ENCODE measurements at places on chromosomes 1 and 21. TPM values are rescaled to one million over a fixed set of nuclear protein-coding genes. Genes with fewer than 3 reads are reported as not detected.
A peak's percentile ranks its signal among the peaks of the same experiment; 100 is the strongest.

Gene OLFM3
- 22.6 TPM for polyA plus RNA-seq

Gene ARTN
- 1.8 TPM for polyA plus RNA-seq

Gene PLA2G4A
- polyA plus RNA-seq: 10.1 TPM

Gene OR10J1
- 0.06 TPM for polyA plus RNA-seq

Gene DIO1
- 9.8 TPM for polyA plus RNA-seq

Gene SPATC1L
- 18.8 TPM for polyA plus RNA-seq

Gene NEK2
- polyA plus RNA-seq: 19.7 TPM

Gene KCNC4
- 7.0 TPM for polyA plus RNA-seq

Gene YARS1
- 52.0 TPM for polyA plus RNA-seq

Gene KRTAP7-1
- polyA plus RNA-seq: not detected

Gene FYB2
- polyA plus RNA-seq: 0.70 TPM

Gene MARK1
- polyA plus RNA-seq: 10.3 TPM

Gene RUNX3
- 0.81 TPM for polyA plus RNA-seq

Gene LCE2A
- polyA plus RNA-seq: not detected

Gene SERINC2
- 41.3 TPM for polyA plus RNA-seq

Gene CFAP141
- polyA plus RNA-seq: not detected

GRCh38 chr1:171248841-171249240 is 547 bp downstream of the FMO1 start:
- no peak for DNase-seq

- no peak for DNase-seq
Observed at GRCh38 chr1:12441414-12442105, 176.4 kb downstream of the DHRS3 start.

GRCh38 chr1:29829448-29830344 is 593.4 kb downstream of the PTPRU start:
- no peak for DNase-seq

DNA sequence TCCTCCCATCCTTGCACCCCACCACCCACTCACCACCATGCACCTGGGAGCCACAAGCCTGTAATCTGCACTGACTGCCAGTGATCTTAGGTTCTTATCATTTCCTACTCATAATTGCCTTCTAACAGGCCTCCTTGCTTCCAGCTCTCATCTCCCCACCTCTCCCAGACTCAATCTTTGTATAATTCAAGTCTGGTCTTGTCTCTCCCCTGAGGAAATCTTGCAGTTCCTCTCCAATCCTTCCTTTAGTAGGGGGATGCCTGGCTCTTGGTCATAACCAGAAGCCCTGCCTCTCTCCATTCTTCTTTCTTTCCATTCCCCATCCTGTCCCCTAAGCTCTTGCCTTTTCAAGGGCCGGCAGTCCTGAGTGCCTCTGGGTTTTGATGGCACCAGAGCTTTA is 27.8 kb downstream of the PIGM start:
- no peak for DNase-seq

GRCh38 chr1:156154317-156154749 is 948 bp downstream of the SEMA4A start:
- DNase-seq: no peak

- DNase-seq: no peak
Observed at GRCh38 chr1:8077120-8077573, 51.0 kb upstream of the ERRFI1 start.

DNA sequence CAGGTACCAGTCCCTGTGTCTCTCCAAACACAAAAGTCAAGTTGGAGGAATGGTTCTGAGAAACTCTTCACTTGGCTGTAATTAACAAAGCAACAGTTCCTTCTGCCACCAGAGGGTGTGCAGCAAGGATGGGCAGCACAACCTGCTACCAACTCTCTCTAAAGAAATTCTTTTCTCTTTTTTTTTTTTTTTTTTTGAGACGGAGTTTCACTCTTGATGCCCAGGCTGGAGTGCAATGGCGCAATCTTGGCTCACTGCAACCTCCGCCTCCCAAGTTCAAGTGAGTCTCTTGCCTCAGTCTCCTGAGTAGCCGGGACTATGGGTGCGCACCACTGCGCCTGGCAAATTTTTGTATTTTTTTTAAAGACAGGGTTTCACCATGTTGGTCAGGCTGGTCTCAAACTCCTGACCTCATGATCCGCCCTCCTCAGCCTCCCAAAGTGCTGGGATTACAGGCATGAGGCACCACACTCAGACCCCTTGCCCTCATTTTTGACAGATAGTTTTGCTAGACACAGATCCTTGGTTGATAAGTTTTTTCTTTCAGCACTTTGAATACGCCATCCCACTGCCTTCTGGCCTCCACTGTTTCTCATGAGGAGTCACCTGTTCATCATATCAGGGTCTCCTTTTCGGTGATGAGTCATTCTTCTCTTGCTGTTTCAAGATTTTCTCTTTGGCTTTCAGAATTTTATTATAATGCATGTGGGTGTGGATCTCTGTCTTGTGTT is 12.1 kb upstream of the DEGS1 start:
- DNase-seq: no peak

- no peak for DNase-seq
Observed at GRCh38 chr1:165595246-165595938, 35.6 kb upstream of the MGST3 start.

DNA sequence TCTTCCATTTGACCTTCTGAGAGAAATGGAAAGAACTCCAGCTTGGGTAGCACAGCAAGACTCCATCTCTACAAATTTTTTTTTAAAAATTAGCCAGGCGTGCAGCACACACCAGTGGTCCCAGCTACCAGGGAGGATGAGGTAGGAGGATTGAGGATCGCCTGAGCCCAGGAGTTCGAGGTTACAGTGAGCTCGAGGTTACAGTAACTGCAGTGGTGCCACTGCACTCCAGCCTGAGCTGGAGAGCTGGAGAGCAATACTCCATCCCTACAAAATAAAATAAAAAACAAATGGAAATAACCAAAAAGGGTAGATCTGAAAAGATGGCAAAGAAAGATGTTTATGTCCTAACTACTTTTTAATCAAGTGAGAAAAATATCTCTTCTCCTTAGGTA is 14.5 kb downstream of the POGZ start:
- no peak for DNase-seq

GRCh38 chr21:14223365-14223764 is 7.4 kb downstream of the RBM11 start:
- DNase-seq: no peak

DNA sequence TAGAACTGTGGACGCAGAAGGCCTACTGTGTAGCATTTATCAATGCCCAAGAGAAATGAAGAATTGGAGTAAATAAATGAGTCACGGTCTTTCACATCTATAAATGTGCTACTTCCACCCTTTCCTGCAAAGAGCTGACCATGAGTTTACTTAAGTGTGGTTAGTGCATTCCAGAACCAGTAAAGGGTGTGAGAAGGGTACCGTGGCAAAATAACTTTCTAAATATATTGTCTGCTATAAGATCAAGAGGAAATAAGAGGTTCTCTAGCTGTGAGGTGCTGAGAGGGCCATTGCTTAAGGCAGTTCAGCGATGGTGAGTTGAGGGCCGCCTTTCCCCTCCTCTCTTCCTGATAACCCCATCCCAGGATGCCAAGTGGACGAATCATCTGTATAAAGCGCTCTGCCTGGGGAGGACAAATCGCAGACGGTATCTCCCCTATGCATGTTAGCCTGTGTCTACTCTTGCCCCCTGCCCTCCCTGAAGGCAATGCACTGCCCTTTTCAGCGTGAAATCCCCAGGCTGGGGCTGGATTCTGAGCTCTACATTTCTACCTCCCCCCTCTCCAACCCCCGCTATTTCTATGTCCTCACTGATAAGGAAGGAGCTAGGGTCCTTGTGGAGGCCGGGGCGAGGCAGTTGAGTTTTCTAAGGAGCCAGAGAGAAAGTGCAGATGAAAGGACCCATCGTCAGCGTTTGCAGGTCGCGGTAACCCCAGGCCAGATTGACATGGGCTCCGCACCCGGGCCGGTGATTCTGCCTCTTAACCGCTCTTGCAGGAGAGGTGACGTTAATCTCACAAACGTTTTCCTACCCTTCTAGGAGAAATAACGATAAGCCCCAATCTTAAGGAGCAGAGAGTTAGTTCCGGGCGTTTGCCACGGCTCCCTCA is 1.5 kb upstream of the NCAM2 start:
- DNase-seq: no peak

GRCh38 chr1:6003568-6004411 is 11.6 kb upstream of the NPHP4 start:
- no peak for DNase-seq

DNA sequence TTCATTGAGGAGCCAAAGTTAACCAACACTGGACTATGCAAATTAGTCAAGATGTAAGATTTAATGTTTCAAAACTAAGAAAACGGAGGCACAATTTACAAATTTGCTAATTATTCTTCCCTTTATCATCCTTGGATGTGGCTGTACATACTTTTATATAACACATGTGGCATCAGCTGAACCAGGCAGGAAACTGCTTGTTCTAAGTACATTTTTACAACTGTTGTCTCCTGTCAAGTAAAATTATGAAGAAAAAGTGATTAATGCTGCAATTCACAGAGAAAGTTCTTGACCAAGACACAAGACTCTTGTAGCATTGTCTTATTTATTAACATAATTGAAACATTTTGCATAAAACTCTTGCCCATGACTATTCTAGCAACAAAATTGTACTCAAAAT is 61.9 kb downstream of the LAMC2 start:
- no peak for DNase-seq

GRCh38 chr1:218514689-218515088 is 169.6 kb downstream of the TGFB2 start:
- DNase-seq: no peak

- no peak for DNase-seq
Observed at GRCh38 chr1:21234779-21235178, 55.5 kb downstream of the ECE1 start.

DNA sequence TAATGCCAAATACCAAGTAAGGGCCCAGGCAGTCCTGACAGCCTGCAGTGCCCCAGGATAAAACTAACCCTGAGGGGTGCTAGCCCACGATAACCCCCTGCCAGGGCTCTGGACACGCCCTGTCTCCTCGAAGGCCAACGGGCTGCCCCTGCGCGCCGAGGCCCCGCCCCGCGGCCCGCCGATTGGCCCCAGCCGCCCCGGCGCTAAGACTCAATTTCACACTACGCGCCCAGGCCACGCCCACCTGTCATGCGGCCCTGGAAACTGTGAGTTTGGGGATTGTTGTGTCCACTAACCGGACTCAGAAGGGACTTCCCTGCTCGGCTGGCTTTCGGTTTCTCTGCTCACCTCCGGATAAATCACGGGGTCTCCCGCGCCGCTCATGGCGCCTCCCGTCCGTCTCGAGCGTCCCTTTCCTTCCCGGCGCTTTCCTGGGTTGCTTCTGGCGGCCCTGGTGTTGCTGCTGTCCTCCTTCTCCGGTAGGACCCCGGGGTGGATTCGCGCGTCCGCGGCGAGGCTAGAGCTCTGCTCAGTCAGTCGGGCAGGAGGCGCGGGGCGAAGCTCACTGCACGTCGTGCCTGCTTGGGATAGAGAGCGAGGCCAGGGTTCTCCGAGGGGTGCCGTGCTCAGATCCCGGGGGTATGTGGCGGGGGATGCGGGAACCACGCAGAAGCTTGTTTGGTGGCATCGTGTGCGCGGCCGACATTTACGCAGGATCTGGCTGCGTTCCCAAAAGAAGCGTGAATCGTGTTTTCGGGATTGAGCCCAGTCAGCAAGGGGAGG is at the start of gene CR1L:
Gene CR1L (plus strand): TSS at position 282 of the 783 bp plus-strand sequence. CDS start 101 bp downstream, at position 383.
- DNase-seq: peak; percentile 78

GRCh38 chr1:163361123-163361934 is 39.6 kb downstream of the NUF2 start:
- no peak for DNase-seq

GRCh38 chr1:116326486-116326885 is 46.6 kb upstream of the ATP1A1 start:
- DNase-seq: no peak

DNA sequence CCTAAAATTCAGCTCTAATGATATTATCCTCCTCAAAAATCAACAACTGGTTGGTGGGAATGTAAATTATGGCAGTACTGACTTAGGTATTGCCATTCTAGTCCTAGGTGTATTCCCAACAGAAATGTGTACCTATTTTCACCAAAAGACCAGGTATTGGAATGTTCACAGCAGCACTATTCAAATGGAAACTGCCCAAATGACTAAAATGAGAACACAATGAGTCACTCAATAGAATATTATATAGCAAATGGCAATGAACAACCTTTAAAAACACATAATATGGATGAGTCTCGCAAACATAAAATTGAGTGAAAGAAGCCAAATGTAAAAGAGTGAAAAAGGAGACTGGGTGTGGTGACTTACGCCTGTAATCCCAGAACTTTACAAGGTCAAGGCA is 44.9 kb downstream of the GADD45A start:
- DNase-seq: no peak

DNA sequence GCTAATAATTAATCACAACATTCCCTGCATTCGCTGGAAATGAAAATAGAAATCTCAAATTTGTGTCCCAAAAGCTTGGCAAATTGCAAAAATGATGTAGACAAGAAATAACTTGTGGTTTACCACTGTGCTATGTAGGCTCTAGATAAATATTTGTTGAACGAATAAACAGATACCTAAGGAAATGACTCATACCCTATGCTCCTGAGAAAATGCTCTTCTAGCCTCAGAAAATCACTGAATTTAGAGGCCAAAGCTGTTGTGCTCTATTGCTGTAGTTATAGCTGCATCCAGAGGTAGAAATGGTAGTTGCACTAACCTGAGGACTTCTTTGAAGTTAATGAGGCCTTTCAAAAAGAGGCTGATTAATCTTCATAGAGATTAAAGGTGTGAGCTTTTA is 142.0 kb upstream of the ZNHIT6 start:
- DNase-seq: no peak

DNA sequence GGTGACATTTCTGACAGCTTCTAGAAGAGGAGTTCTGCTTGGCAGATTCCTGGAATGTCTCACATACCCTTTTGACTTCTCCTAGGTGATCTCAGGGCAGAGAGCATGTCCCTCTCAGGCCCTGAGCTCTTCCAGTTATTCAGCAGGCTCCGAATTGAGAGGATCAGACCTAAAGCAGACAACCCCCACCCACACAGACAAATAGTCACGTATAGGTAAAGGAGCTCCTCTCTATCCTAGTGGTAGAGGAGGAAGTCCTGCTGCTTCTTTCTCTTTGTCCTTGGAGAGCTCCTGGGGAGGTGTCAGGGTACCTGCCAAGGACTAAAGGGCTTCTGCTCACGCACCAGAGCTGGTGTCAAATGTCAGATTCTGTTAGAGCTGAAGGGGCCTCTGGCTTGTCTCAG is 128.1 kb downstream of the IER5 start:
- DNase-seq: no peak

GRCh38 chr1:26401891-26402290 is 8.7 kb upstream of the LIN28A start:
- no peak for DNase-seq

DNA sequence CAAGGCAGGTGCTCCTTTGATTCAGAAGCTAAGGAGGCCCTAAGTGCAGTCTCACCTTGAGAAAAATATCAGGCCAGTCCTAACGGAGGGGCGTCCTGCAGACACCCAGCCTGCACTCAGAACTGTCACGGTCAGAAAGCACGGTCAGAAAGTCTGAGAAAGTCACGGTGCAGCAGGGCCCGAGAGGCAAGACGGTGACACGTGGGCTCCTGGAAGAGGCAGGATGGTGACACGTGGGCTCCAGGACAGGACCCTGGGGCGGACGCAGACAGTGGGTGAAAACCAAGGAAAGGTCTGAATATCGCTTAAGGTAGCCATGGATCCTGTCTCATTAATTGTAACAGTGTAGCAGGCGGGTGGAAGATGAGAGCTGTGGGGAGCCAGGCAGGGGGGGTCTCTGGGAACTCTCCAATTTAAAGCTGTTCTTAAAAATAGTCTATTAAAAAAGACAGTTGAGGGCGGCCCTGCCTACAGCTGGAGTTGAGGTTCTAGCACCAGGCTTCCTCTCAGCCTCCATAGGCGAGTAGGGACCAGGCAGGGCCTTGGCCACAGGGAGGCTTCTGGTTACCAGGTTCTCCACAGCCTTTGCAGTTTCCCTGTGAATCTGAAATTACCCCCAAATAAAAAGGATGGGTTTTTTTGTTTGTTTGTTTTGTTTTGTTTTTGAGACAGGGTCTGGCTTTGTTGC is 65.2 kb downstream of the FAAP20 start:
- no peak for DNase-seq
